Hematopoietic multipotent progenitor cell treated with erythropoietin and hydrocortisone succinate and interleukin-3 and kit ligand, for 17 days (in vitro differentiated cells): ENCODE measurements at places on chromosomes 11 and 22.

GRCh38 chr11:46721286-46721685, 2.3 kb downstream of the F2 start:
- DNase-seq = no peak

GRCh38 chr11:16893456-16894066, 120.7 kb downstream of the PLEKHA7 start:
- DNase-seq = no peak

DNA sequence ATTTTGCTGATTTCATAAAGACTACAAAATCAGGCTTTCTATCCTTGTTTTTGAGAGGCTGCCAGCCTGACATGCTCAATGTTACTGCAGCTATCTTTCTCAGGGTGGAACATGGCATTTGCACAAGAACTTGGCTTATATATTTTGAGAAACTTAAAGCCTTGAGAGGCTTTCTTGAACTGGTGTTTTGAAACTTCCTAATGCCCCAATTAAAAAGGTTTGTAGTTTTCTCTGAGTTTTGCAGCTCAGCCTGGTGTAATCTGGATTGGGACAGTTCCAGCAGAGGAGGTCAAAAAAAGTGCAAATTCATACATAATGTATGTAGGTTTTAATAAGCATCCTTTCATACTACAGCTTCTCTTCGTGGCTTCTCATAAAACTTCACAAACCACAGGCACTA, 223.4 kb downstream of the FAM76B start:
- DNase-seq = no peak

DNA sequence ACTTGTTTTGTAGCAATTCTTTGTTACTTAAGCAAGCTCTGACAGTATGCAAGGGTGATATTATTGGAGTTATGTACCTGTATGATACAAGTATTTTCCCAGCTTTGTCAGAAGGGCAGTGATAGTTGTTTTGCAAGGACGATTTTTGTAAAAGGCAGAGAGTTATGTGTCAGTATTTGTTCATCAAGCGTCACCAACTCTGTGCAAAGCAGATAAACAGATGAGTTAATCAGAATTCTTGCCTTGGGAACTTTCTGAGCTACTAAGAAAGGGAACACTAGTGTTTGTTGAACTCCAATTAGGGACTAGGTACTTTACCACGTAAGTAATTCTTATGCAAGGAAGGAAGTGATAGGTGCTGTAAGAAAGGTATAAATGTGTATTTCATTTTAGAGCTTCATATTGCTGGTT, 1.4 kb downstream of the USP47 start:
- peak; percentile 68 for DNase-seq

- peak; percentile 76 for DNase-seq
Measured at GRCh38 chr22:30754971-30755758, 60.5 kb downstream of the OSBP2 start.

DNA sequence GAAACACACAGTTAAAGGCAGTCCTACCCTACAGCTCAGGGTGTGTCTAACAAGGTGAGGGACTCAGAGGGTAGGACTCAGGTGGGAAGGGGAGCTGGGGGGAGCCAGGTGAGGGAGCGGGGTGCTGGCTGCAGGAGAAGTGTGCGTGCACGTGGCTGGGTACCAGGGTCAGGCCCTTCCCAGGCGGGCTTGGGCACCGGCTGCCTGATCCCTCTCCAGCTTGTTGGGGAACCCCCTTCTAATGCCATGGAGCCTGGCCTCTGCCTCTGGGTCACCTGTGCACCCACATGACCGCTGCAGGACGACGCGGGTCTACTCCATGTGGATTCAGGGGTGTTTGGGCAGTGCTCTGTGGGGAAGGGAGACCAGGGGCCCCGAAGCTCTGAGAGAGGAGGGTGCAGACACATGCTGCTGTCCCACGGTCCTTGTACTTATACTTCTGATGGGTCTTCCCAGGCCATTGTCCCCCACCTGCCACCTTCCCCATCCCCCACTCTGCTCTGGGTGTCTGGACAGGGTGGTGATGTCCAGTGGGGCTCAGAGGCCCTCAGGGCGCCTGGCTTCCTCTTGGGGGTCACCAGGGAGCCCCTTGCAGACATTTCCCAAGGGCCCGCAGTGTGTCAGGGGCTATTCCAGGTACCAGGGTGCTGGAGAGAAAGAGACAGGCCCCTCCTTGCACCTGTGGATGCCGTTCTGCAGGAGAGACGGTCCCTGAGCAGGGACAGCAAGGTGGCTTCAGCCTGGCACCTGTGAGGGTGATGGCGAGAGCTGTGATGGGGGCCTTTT, 10.4 kb upstream of the MRGPRD start:
- no peak for DNase-seq

DNA sequence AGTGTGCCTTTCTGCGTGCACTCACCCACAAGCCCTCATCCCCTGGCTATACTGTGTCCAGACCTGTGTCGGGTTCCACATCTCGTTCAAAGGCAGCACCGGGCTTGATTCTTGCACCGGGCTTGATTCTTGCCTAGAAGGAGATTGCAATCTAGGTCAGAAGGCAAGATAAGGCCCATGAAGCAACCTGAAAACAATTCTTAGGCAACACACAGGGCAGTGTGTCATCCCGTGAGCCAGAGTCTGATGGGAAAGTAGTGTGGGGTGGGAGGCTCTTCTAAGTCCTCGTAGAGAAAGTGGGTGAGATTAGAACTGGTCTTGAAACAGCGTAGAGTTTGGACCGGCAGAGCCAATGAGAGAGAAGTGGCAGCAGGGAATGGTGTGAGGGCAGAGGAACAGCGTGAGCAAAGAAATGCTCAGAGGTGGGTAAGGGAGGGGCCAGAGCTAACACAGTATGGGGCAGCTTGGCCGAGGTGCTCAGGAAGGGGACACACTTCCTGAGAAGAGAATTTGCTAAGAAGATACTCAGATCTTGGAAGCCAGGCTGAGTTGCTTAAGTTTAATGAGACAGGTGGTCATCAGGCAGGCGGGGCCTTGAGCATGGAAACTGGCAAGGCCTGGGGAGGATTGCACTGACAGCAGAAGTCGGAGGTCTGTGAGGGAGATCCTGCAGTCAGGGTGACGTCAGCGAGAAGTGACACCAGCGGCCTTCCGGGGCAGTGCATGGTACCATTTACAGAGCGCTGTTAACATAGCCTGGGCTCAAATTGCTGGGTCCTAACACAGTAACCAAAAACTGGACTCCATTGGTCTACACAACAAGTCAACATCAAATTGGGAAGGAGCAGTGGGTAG, 40.7 kb upstream of the DKK3 start:
- DNase-seq = no peak

- no peak for DNase-seq
Measured at GRCh38 chr11:120603071-120603470, 91.5 kb downstream of the GRIK4 start.

DNA sequence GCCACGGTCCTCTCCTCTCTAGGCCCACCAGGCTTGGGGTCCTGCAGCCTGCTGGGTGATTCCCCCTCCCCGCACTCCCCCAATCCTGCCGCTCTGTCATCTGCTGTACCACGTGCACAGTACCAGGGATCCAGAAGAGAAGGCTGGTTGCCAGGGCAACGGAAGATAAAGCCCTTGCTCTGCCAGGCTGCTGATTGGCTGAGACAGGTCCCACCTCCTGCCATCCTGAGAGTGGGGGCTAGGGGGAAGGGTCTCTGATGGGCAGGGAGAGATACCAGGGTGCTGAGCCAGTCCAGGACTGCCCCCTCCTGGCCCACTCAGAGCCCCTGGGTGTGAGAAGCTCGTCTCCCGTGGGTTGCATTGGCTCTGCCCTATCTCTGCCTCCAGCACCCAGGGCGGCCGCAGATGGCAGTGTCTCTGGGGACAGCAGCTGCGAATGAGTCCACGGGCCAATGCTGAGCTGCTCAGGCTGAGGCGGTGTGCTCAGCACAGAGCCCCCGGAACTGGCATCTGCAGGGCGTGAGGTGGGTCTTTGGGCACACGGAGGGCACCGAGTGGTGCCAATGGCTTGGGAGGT, at the start of gene SMIM45:
SMIM45 (plus strand) TSS at position 253 of the 577 bp plus-strand sequence.
- DNase-seq = no peak

DNA sequence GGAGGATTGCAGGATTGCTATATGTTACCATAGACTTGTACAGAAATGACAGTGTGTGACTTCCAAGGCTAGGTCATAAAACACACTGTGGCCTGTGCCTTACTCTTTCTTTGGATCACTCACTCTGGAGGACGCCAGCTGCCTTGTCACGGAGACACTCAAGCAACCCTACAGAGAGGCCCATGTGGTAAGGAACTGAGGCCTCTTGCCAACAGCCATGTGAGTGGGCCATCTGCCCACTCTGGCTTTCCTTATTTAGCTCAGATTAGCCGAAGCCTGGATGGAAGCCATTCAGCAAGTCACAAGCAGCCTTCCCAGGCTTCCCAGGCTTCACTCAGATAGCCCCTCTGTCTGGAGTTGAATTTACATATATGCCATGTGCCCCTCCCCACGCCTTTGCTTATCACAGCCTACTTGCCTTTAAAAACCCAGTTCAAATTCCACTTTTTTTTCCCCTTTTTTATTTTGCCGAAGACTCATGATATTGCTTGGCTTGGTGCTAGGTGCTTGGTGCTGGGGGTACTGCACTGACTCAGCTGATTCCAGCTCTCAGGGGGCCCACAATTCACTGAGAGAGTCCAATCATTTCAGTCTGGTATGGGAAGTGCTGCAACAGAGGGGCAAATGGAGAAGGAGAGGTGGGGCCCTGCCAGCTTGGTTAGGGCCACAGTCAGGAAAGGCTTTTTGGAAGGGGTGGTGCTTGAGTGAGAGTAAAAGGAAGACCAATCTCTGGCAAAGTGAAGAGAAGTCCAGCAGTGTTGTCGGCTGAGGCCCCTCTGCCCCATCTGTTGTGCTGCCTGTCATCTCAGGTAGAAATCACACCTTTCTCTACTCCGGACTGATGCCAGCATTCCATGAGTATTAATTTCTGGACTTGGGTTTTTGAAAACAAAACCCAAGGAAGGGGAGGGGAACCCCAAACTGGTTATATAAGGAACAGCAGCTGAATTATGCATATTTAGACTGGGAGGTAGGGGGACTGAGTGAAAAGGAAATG, 14.5 kb upstream of the P4HA3 start:
- no peak for DNase-seq

- DNase-seq = no peak
Measured at GRCh38 chr11:271319-271715, 6.9 kb upstream of the NLRP6 start.

DNA sequence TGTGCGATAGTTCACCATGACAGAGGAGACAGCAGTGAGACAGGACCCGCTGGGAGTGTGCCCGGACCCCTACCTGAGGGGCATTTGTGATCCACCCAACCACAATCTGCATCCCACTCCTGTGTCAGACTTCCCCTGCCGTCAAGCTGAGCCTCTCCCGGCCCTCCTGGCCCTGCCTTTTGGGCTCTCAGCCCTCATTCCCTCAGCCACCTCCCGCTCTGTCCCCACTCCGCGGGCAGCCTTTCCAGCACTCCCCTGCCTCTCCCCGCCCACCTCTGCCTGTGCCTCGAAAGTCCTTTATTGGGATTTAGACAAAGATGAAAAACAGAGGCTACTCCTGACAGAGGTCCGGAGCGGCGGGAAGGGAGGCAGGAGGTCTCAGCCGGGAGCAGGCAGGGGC, 4.2 kb downstream of the NFAM1 start:
- no peak for DNase-seq

DNA sequence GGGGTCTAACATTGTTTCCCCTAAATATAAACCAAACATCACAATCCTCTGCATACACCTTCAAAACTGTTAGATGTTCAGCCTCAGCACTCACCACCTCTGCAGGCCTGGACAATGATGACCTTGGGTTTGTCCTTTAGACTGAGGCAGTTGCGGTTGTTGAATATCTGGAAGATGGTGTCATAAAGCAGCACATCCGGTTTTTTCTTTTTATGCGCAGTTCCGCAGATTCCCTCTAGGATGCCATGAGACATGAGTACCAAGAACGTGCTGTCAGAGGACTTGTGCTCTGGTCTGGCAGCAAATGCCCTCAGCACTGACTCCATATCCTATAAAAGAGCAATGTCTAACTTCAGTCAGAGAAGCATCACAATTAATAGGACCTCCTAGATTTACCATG, 22.8 kb downstream of the CASP5 start:
- DNase-seq = no peak

- no peak for DNase-seq
Measured at GRCh38 chr11:109264128-109264527, 157.9 kb upstream of the C11orf87 start.

DNA sequence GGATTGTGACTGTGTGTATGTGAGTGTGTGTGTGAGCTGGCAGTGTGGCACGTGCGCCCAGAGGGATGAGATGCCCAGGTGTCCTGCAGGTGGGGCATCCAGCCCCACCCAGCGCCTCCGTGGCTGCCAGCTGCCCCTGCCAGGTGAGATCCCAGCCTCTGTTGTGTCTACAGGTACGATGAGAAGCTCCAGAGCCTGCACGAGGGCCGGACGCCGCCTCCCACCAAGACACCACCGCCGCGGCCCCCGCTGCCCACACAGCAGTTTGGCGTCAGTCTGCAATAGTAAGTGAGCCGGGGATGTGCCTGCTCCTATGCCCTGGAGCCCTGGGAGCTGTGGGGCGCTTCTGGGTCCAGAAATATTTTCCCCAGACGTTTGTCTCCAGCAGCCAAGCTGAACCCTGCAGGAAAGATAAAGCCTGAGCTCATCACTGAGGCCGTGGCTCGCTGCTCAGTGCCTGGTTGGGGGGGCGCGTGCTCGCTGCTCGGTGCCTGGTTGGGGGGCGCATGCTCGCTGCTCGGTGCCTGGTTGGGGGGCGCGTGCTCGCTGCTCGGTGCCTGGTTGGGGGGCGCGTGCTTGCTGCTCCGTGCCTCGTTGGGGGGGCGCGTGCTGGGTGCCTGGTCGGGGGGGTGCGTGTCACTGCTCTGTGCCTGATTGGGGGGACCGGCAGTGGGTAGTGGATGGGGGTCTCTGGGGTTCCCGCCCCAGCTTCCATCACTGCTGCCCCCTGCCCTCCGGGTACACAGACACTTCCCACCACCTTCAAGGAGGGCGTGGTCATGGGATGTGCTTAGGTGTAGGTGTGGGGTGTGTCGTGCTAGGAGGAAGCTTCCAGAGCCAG, 73.2 kb downstream of the ARHGAP8 start:
- DNase-seq = no peak

- DNase-seq = no peak
Measured at GRCh38 chr22:43745783-43746356, 66.2 kb downstream of the EFCAB6 start.

GRCh38 chr22:39095971-39096370, 1.1 kb upstream of the APOBEC3H start:
- no peak for DNase-seq

- DNase-seq = no peak
Measured at GRCh38 chr22:27714068-27714467, 87.5 kb downstream of the MN1 start.

GRCh38 chr11:79520086-79520485, 79.3 kb upstream of the TENM4 start:
- no peak for DNase-seq

DNA sequence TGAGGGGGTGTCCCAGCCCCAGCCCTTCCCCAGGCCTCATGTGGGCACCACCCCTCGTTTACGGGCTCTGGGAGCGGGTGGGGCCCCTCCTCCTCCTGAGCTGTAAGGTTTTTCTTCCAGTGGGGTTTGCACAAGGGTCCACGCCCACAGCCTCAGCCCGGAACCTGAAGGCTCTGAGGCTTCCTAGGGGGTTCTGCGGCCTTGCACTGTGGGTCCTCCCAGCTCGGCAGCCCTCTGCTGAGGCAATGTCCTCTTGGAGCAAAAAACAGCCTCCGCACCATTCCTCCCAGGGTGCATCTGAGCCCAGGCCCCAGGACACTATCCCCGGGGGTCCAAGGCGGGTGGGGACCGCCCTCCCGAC, 14.1 kb downstream of the H19 start:
- no peak for DNase-seq
